ENCODE measurements at places on chromosomes 6 and 20.

- DNase-seq = no peak
Measured at GRCh38 chr6:125157280-125157679, 3.7 kb downstream of the TPD52L1 start.

GRCh38 chr6:134003542-134003951 lies 48.9 kb downstream of the SLC2A12 start:
- DNase-seq = no peak

DNA sequence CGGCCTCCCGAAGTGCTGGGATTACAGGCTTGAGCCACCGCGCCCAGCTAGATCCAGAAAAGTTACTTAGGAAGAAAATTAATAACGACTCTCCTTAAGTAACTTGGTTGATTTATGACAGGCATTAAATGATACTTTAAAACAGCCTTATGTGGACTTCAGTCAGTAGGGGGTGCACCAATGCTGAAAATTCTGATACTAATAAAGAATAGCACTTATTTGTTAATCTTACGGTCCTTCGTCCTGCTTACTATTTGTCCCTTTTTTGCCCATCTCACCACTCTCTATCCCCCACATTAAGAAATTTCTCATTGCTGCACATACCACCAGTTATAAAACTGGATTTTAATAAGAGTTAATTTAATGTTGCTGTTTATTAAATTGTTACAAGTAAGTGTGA lies 12.7 kb upstream of the PRELID3B start:
- no peak for DNase-seq

- DNase-seq = no peak
Measured at GRCh38 chr6:37321101-37321500, 32.7 kb upstream of the RNF8 start.

DNA sequence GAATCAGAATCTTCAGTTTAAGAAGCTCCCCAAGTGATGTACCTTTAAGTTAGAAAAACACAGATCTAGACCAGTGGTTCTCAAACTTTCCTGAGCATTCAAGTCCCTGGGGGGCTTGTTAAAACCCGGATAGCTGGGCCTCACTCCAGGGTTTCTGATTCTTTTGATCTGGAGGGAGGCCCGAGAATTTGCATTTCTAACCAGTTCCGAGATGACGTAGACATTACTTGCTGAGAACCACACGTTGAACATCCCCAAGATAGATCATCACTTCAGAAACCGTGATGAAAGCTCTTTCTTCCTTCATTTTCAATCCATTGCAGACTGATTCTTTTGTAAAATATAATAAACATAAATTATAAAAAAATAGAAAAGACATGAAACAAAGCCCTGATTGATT lies 40.7 kb upstream of the KIF16B start:
- DNase-seq = no peak

- DNase-seq = no peak
Measured at GRCh38 chr6:111979633-111980032, 74.3 kb upstream of the CCN6 start.

DNA sequence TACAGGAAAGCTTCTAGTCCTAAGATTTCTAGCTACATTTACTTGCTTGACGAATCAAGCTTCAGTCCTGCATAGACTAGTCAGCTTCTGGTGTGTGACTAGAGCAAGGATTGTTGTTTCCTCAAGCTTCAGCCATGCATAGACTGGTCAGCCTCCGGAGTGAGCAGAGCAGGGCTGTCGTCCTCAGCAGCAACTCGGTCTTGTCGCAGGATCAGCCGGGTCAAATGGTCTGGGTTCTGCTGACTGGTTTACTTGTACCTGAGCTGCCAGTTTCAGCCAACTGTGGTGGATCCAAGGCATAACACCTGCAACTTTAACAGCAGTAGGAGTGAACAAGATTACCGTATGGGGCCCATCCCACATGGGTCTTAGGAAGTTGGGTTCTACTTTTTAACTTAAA lies 10.8 kb upstream of the GMPR start:
- no peak for DNase-seq

GRCh38 chr20:62405108-62405980 lies 1.7 kb downstream of the CABLES2 start:
- no peak for DNase-seq

GRCh38 chr6:31462026-31462963 lies 35.6 kb upstream of the MICB start:
- DNase-seq = no peak

- no peak for DNase-seq
Measured at GRCh38 chr6:117600008-117600743, 2.1 kb downstream of the GOPC start.

GRCh38 chr6:75843396-75843795 lies 94.4 kb downstream of the MYO6 start:
- no peak for DNase-seq

DNA sequence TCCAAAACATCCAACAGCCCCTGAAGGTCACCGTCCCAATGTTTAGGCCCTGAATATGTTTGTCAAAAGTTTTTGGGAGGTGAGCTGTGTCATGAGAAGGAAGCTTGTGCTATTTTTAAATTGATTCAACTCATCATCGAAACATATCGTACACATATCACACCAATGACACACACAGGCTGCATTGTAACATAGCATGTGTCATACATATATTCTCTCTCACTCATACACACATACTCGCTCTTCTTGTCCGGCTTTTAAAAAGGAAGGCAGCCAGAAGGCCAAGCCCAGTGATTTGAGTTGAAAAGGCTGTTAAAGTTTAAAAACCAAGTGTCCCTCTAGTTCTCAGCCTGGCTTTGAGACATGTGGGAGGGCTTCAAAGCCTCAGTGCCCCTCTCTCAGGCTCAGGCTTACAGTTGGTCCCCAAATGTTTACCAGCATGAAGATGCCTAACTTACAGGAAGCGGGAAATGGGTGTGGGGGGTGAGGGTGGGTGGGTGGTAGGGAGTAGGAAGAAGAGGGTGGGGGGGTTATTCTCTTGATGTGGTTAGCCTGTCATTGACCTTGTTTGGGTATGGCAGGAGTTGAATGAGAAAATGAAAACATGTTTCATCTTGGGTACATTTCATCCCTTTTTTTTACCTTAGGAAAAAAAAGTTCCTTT lies 3.3 kb upstream of the PRDM1 start:
- no peak for DNase-seq

DNA sequence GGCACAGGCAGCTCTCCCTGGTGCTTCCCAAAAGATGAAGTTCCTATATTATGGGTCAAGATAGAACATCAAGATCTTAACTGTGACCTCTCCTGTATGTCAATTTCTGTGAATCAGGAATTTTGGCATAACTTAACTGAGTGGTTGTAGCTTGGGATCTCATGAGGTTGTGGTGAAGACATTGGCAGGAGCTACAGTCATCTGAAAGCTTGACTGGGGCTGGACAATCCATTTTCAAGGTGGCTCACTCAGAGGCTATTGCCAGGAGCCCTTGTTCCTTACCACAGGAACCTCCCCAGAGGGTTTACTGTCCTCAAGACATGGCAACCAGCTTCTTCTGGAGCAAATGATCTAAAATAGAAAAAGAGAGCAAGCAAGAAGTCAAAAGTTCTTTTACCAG lies 252.2 kb downstream of the ADGB start:
- no peak for DNase-seq

DNA sequence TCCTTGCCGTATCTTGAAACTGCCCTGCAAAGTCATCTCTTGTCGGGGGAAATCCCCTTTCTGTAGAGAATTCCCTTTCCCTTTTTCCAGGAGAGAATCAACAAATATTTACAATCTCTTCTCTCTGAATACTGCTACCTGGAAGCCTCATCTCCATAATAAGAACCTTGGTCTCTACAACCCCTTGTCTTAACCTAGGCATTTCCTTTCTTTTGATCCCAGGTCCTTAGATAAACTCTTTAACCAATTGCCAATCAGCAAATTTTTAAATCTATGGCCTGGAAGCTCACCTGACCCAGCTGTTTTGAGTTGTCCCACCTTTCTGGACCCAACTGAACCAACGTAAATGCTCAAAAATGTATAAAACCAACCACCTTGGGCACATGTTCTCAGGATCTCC lies 30.6 kb upstream of the SEC63 start:
- DNase-seq = no peak

DNA sequence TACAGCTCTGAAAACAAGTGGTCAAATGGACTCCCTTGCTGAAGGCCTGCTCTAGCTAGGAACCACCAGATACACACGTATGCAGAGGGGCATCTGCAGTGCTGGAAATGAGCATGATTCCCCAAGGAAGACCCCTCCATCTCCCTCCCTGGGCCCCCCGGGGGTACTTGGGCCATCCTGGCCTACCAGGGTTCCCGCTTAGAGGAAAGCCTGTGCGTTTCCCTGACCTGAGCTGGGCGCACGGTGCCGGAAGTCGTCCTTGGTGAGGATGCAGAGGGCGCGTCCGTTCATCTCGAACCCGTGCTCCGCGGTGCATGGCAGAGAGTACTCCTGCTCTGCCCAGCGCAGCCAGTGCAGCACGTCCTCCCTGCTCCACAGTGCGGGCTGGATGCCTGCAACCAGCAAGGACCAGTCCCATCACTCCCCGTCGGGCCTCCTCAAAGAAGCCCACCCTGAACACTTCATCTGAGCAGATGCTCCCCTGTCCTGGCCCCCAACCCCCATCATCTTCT lies 11.8 kb downstream of the ETV7 start:
- no peak for DNase-seq

- peak; percentile 50 for DNase-seq
Measured at GRCh38 chr6:41306187-41306854, 19.8 kb upstream of the TREM1 start.

- no peak for DNase-seq
Measured at GRCh38 chr6:100892116-100892515, 11.0 kb upstream of the ASCC3 start.

- DNase-seq = no peak
Measured at GRCh38 chr6:143517447-143517773, 5.9 kb upstream of the FUCA2 start.

GRCh38 chr6:41021832-41022231 lies 17.2 kb downstream of the UNC5CL start:
- no peak for DNase-seq
